ENCODE measurements at places on chromosomes 16 and 17. TPM values are rescaled to one million over a fixed set of nuclear protein-coding genes. Genes with fewer than 3 reads are reported as not detected.

Gene TNP2
- not detected for total RNA-seq

DNA sequence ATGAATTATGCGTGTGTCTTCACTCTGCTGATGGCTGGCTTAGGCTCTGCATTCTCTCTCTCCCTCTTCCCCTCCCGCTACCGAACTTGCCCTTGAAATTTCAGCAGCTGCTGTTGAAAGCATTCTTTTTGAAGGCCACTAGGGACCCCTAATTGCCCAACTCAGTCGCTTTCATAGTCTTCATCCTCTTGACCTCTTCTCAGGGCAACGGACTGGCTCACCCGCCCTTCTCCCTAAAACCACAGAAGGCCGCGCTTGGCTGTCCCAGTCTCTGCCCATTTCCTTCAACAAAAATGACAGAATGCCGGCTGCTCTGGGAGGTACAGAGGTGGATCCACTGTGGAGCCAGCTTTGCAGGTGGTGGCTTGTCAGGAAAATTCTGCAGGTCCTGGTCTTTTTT lies 21.0 kb upstream of the FMNL1 start:
- no peak for DNase-seq

Gene CEMP1
- not detected for total RNA-seq

Gene ZG16B
- 4.0 TPM for total RNA-seq

DNA sequence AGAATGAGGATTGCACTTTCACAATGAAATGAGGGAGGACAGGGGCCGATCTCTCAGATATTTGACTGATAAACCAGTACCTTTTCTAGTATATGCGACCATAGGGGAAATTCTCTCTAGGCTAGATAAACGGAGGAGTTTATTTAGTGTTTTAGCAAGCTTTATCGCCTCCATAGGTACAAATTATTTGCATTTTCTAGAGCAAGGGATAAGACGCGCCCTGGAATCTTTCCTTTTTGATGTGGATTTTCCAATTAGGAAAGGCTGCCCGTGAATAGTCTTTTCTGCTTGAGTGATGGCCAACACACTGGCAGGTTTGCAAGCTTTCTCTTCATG lies 351 bp upstream of the GDPD1 start:
- no peak for DNase-seq

GRCh38 chr17:33040461-33040860 lies 48.8 kb downstream of the SPACA3 start:
- DNase-seq = no peak

DNA sequence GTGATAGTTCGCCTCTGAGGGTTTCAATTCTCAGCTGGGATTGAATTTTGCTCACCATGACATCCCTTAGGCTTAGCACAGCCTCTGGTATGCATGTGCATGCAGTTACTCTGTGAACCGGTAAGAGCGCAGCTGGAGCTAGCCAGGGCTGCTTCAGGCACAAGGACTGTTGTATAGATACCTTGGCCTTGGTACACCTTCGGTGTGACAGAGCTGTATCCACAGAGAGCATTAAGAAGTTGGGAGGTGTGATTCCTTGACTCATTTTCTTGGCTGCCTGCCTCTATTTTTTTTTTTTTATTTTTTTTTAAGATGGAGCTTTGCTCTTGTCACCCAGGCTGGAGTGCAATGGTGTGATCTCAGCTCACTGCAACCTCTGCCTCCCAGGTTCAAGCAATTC lies 2.2 kb upstream of the NUTF2 start:
- no peak for DNase-seq

- no peak for DNase-seq
These were observed 245.6 kb upstream of the RBFOX1 start for GRCh38 chr16:7086822-7087616.

Gene RDM1
- 1.9 TPM for total RNA-seq

Measured in Peyer's patch (tissue), 4 donors.